ENCODE measurements at places on chromosomes 6 and 20. TPM values are rescaled to one million over a fixed set of nuclear protein-coding genes. Genes with fewer than 3 reads are reported as not detected.

The SMLR1 gene
- not detected for total RNA-seq

The C20orf202 gene
- 0.68 TPM for total RNA-seq

The TP53TG5 gene
- 0.47 TPM for total RNA-seq

The PET117 gene
- total RNA-seq: 22.5 TPM

GRCh38 chr6:3351829-3352524 lies 93.2 kb downstream of the PSMG4 start:
- DNase-seq: no peak

DNA sequence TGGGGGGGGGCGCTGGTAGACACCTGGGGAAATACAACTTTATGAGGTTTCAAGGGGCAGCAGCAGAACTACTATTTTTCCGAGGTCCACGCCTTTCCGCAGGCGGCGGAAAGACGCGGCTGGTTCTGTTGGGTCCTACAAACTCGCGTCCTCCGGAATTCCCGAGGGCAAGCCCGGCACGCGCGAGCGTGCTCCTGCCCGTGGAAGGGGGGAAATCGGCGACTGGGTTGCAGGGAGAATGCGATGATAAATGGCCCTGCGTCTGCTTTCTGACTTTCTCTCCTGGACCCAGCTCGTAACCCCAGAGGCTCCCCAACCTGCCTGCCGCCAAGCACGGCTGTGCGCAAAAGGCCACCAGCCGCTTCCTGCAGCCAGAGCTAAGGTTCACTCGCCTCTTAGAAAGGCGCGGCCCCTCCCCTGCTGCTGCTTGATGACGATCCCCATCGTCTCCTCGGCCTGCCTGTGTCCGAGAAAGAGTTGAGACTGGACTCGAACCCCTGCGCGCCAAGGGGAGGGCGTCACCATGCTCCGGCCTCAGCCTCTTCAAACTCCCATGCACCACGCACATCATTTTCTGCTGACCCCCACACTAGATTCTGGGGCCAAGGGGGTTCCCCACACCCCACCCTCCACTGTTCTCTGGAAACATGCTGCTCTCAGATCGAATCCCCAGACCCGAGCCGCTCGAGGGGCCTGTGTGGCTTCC lies 6.7 kb downstream of the FOXA2 start:
- no peak for DNase-seq

- no peak for DNase-seq
Measured at GRCh38 chr6:12709116-12709515, 7.5 kb upstream of the PHACTR1 start.

DNA sequence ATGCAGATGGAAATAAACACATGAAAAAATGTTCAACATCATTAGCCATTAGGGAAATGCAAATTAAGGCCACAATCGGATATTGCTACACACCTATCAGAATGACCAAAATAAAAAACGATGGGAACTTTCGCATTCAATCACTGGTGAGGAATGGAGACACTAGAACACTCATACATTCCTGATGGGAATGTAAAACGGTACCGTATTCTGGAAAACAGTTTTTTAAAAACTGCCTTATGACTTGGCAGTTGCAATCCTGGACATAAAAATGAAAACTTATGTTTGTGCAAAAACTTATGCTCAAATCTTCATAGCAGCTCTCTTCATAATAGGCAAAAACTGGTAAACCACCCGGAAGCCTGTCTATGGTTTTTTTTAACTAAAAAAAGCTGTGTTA lies 146.0 kb downstream of the CEBPB start:
- DNase-seq: no peak

Measured in naive thymus-derived CD8-positive, alpha-beta T cell (primary cell).